Astrocyte (in vitro differentiated cells and primary cell): ENCODE measurements at places on chromosomes 7 and 10.

GRCh38 chr7:8931906-8932646, 498.7 kb downstream of the NXPH1 start:
- H3K36me3 ChIP-seq, result no peaks in the 10 kb centered on the region
- H3K27me3 ChIP-seq, result no peaks in the 10 kb centered on the region
- H3K27ac ChIP-seq, result no peak overlapping the region

GRCh38 chr7:2962865-2963264, 80.8 kb downstream of the CARD11 start:
- H3K4me1 ChIP-seq, result no peaks in the 10 kb centered on the region
- no peak overlapping the region for H3K4me3 ChIP-seq
- H3K27ac ChIP-seq, result no peak overlapping the region
- H3K36me3 ChIP-seq, result no peaks in the 10 kb centered on the region
- no peaks in the 10 kb centered on the region for H3K27me3 ChIP-seq
- DNase-seq, result no peak

DNA sequence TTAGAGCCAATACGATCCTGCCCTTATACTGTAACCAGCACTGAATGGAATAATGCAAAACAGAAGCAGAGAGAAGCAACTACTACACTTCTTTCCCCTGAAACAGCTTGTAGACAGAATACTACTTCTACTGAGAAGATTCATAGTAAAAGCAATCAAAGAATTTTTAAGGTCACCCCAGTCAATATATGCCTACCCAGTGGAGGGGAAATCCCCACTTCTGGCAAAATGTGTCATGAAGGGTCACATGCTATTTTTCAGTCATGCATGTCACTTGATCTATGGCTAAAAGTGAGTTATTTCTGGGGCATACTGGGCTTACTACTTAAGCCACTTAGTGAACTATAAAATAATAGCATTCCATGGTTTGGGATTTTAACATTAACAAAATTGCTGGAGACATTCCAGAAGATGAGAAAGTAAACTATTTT, 25.6 kb downstream of the IRF5 start:
- no peaks in the 10 kb centered on the region for H3K27me3 ChIP-seq
- no peak overlapping the region for H3K4me3 ChIP-seq
- H3K4me1 ChIP-seq, result no peaks in the 10 kb centered on the region
- H3K36me3 ChIP-seq, result peaks cover 45% of the 10 kb centered on the region
- H3K27ac ChIP-seq, result no peak overlapping the region
- peak; percentile 22 for DNase-seq

GRCh38 chr7:67661-68395, 124.5 kb upstream of the FAM20C start:
- no peaks in the 10 kb centered on the region for H3K27me3 ChIP-seq
- DNase-seq, result peak; percentile 54
- peaks cover 29% of the 10 kb centered on the region for H3K4me1 ChIP-seq
- no peak overlapping the region for H3K4me3 ChIP-seq

- no peaks in the 10 kb centered on the region for H3K4me1 ChIP-seq
- H3K27ac ChIP-seq, result no peak overlapping the region
- H3K4me3 ChIP-seq, result no peak overlapping the region
- no peak for DNase-seq
These were observed 19.5 kb downstream of the PRKAG2 start for GRCh38 chr7:151857412-151857811.

DNA sequence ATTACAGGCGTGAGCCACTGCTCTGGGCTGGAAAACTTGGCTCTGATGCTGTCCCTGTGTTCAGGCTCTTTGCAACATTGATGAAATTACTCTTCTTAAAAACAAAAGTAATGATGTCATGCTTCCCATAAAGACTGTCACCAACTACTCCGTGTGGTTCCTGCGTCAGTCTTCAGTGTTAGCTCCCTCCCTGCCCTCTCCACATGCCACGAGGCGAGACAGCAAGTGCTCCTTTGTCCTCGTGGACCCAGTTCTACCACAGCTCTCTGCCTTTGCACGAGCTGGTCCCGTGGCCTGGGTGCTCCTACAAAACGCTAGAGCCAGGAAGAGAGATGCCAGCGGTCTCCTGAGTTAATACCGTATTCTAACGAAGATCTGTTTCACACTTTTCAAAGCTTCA, 194.5 kb downstream of the SDK1 start:
- no peaks in the 10 kb centered on the region for H3K36me3 ChIP-seq
- no peaks in the 10 kb centered on the region for H3K4me1 ChIP-seq
- no peak overlapping the region for H3K4me3 ChIP-seq
- no peaks in the 10 kb centered on the region for H3K27me3 ChIP-seq

- no peak for DNase-seq
- H3K36me3 ChIP-seq, result peaks cover 15% of the 10 kb centered on the region
- no peak overlapping the region for H3K4me3 ChIP-seq
- no peak overlapping the region for H3K27ac ChIP-seq
- no peaks in the 10 kb centered on the region for H3K27me3 ChIP-seq
- no peaks in the 10 kb centered on the region for H3K4me1 ChIP-seq
These were observed 68.7 kb upstream of the CAMK2B start for GRCh38 chr7:44394112-44394447.

GRCh38 chr7:81138870-81139269, 220.0 kb upstream of the SEMA3C start:
- no peak overlapping the region for H3K4me3 ChIP-seq
- no peak for DNase-seq
- no peaks in the 10 kb centered on the region for H3K27me3 ChIP-seq
- H3K27ac ChIP-seq, result no peak overlapping the region
- H3K36me3 ChIP-seq, result no peaks in the 10 kb centered on the region
- no peaks in the 10 kb centered on the region for H3K4me1 ChIP-seq

DNA sequence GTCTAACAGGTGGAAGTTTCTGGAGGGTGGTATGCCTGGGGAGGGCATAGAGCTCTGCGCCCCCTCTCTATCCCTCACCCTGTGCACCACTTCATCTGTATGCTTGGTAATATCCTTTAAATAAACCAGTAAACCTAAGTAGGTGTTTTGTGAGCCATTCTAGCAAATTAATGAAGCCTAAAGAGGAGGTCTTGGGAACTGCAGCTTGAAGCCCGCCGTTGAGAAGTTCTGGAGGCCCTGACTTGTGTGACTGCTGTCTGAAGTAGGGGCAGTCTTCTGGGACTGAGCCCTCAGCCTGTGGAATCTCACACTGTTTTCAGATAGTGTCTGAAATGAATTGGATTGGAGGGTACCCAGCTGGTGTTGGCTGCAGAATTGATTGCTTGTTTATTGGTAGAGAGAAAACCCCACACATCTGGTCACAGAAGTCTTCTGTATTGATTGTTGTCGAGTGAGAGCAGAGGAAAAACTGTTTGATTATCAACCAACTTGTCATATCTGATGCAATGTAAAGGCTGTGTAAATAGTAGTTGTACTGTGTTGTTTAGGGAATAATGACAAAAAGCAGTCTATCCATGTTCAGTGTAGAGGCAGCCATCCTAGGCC, 4.7 kb downstream of the CRCP start:
- no peak overlapping the region for H3K4me3 ChIP-seq
- no peaks in the 10 kb centered on the region for H3K27me3 ChIP-seq
- peaks cover 11% of the 10 kb centered on the region for H3K4me1 ChIP-seq
- no peak overlapping the region for H3K27ac ChIP-seq
- peaks cover 5% of the 10 kb centered on the region for H3K36me3 ChIP-seq
- no peak for DNase-seq

DNA sequence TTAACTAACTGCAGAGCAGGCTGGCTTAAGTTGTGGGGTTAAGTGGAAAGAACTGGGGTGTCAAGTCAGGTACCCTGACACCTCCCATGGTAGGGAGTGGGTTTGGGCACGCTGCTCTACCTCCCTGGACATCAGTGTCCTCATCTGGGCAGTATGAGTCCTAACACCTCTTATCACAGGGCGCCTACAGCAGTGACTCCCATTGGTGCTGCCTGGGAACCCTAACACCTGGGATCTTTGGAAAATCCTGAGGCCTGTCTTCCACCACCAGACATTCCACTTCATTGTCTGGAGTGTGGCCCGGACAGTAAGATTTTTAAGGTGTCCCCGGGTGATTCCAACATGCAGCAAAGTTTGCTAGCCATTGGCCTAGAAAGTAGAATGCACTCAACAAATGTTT, 239.1 kb downstream of the SKAP2 start:
- H3K27ac ChIP-seq, result no peak overlapping the region
- DNase-seq, result no peak
- H3K36me3 ChIP-seq, result no peaks in the 10 kb centered on the region
- no peaks in the 10 kb centered on the region for H3K4me1 ChIP-seq
- no peak overlapping the region for H3K4me3 ChIP-seq

DNA sequence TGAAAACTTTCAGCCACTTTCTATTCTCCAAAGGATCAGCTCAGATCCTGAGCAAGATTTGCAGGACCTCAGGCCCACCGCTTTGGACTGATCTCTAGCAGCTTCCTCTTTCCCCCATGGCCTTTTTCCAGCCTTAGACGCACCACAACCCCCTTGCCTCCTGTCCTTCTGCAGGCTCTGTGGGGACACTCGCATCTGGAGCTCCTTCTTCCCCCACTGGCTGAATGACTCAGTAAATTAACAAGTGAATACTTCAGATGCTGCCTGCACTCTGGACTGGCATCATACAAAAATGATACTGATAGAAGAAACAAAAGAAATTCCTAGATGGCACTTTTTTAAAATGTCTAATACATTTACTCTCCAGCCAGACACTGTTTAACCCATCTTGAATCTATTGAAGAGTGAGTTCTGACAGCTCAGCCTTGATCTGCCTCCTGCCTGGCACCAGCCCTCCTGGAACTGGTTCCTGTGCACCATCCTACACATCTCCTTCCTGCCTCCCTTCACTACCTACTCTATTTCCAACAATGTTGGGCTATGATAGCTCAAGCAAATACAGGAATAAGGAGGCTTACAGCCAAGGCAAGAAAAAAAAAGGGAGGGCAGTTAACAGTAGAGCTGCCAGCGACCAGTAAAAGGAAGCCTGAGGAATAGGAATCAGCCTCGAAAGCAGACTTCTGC, 3.3 kb downstream of the FRMPD2 start:
- peaks cover 13% of the 10 kb centered on the region for H3K27me3 ChIP-seq
- H3K4me1 ChIP-seq, result no peaks in the 10 kb centered on the region
- DNase-seq, result no peak
- no peaks in the 10 kb centered on the region for H3K36me3 ChIP-seq
- H3K27ac ChIP-seq, result no peak overlapping the region
- H3K4me3 ChIP-seq, result no peak overlapping the region

DNA sequence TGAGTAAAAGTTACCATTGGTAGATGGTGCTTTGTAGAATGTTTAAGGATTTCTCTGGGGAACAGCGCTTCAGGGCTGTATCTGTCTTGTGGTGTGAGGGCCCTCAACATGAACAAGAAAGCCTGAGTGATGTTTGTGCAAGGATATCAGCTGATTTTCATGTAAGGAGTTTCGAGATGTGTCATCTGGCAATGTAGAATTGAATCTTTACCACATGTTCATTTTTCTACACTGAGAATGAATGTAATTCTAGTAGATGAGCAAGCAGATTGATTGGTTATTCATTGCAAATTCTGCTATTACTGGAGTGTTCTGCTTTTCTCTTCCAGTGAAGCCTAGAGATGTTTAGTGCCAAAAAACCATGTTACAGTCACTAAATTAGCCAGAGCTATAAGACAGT, 87.7 kb downstream of the ST7 start:
- H3K27me3 ChIP-seq, result no peaks in the 10 kb centered on the region
- H3K27ac ChIP-seq, result no peak overlapping the region
- H3K4me1 ChIP-seq, result peaks cover 4% of the 10 kb centered on the region

GRCh38 chr10:12389154-12389734, 39.9 kb downstream of the CAMK1D start:
- no peak overlapping the region for H3K4me3 ChIP-seq
- no peaks in the 10 kb centered on the region for H3K36me3 ChIP-seq
- no peak overlapping the region for H3K27ac ChIP-seq
- peaks cover 17% of the 10 kb centered on the region for H3K4me1 ChIP-seq
- H3K27me3 ChIP-seq, result no peaks in the 10 kb centered on the region

DNA sequence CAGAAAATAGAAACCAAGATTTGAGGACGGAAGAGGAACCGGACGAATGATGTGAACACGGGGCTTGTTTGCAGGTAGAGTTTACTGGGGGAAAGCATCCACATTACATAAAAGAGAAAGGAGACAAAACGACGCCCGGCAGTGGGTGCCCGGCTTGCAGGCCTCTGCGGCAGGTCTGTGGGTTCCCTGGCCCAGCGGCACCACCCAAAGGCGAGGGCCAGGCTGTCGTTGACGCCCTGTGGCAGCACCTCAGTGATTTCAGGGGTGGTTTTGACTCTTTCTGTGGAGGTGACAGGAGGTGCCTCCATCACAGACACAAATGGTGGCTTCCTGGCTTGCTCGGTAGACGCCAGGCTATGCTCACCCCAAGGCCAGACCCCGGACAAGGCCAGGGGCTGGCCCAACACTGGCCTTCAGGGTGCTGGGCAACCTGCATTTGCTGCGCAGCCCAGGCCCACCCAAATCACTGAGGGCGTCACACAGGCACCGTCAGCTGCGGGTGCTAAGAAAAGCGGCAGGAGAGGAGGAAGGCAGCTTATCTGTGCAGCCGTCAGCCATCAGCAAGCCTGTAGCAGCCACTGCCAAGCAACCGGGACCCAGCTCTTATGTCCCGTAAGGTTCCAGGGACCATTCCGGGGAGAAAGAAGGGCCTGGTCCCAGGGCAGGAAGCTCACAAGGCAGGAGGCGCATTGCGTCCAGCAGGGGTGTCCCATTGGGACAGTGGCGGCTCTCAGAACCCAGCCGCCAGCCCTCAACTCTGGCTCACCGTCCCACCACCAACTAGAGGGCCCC, 230.3 kb downstream of the PTPRN2 start:
- DNase-seq, result no peak
- H3K4me1 ChIP-seq, result no peaks in the 10 kb centered on the region
- H3K27me3 ChIP-seq, result no peaks in the 10 kb centered on the region
- no peak overlapping the region for H3K27ac ChIP-seq
- H3K4me3 ChIP-seq, result no peak overlapping the region

DNA sequence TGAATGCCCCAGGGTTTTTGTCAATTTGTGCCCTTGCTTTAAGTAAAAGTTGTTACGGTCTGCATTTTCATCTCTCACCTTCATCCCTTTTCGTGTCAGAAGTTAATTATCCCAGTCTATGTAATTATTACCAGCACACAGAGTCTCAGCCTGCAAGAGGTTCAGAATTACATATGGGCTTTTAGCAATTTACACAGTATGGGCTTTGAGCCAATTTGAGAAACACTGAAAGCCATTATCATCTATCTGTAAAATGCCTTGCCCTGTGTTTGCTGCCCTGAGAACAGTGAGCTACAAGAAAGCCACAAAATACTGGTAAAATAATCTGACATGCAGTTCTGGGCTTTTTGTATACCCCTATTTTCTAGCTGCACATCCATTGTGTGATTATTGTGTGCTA, 125.6 kb upstream of the STEAP4 start:
- H3K36me3 ChIP-seq, result no peaks in the 10 kb centered on the region
- no peaks in the 10 kb centered on the region for H3K27me3 ChIP-seq
- no peak overlapping the region for H3K4me3 ChIP-seq
- DNase-seq, result no peak

- H3K27me3 ChIP-seq, result no peaks in the 10 kb centered on the region
- peaks cover 6% of the 10 kb centered on the region for H3K4me1 ChIP-seq
- DNase-seq, result no peak
- H3K36me3 ChIP-seq, result no peaks in the 10 kb centered on the region
- H3K4me3 ChIP-seq, result no peak overlapping the region
These were observed 94.9 kb downstream of the AKR1D1 start for GRCh38 chr7:138170959-138171703.
